CD4-positive, alpha-beta T cell treated with Interleukin-17A for 4 hours (primary cell): ENCODE measurements at places on chromosomes 13 and 19.

DNA sequence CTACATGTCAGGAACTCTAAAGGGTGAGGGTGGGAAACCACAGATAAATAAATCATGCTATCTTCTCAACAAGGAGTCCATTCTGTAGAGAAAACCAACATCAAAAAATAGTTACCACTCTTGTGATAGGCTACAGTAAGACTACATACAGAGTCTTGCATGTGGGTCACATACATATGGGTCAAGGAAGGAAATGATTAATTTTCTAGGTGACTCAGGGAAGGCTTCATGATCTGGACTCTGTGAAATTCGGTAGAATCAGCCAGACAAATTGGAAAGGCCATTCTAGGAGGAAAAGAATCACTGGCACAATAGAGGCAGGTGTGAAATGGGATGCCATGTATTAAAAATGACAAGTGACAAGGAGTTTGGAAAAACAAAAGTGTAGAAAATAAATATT is 638.9 kb downstream of the LIG4 start:
- DNase-seq = no peak

DNA sequence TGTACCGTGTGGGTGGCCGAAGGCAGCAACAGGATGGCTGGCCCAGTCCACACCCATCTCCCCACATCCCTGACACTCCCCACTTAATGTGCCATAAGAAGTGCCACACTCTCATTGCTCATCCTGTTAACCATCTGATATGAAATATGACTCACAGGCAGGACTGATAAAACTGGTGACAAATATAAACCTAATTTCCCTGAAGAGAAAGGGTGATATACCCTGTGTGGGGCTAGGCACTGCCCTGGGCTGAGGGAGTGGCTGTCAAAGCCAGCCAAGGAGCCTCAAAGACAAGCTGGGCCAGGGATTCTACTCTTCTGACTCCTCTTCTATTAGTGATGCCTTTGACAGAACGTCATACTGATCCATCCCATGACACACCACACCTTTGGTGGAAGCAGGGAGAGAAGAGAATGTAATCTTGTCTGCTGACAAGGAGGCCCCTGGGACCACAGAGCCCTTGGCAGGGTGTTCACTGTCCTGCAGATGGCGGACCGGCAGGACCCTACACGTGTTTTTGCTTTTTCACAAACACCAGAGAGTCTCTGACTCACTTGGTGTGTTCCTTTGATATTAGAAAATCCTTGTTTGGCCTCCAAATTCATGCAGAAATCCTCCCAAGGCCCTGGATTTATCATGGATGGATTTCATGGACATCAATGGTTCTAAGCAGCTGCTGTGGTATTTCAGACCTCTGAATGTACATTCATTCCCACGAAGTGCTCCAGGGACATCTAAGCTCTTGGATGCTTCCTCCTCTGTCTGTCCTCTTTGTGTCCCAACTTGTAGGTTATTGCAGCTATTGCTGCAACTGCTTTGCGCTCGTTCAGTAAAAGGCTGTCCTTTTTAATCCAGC is 98.0 kb upstream of the WASF3 start:
- no peak for DNase-seq

- DNase-seq = no peak
Observed at GRCh38 chr19:43674183-43674582, 4.2 kb upstream of the PLAUR start.

- DNase-seq = peak; percentile 83
Observed at GRCh38 chr19:40221858-40222619, 3.9 kb upstream of the TTC9B start.

GRCh38 chr13:57918913-57919312 is 287.4 kb downstream of the PCDH17 start:
- DNase-seq = no peak

GRCh38 chr13:44305917-44306370 is 67.7 kb upstream of the SERP2 start:
- DNase-seq = no peak

GRCh38 chr19:22532388-22533300 is 101.5 kb upstream of the ZNF492 start:
- no peak for DNase-seq

- no peak for DNase-seq
Observed at GRCh38 chr13:30479154-30479882, 13.6 kb upstream of the HMGB1 start.

DNA sequence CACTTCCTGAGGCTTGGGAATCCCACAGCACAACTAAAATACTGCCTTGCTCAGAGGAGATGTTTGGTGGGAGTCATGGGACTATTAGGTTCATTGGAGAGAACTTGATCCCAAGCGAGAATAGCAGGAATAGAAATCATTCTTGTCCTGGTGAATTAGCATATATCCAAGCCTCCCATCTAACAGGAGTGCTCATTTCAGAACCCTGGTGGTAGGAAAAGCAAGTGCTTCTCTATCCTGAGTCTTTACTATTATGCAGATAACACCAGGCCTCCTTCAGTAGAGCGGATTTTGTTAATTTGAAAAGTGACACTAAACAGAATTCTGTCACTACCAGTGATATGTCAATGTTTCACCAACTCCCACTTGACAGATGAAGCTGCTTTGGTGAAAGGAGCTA is 199.5 kb downstream of the ATP8A2 start:
- DNase-seq = no peak

- DNase-seq = no peak
Observed at GRCh38 chr19:50678323-50678722, 29.1 kb downstream of the C19orf81 start.

- DNase-seq = no peak
Observed at GRCh38 chr13:26864576-26864975, 104.0 kb upstream of the GPR12 start.

DNA sequence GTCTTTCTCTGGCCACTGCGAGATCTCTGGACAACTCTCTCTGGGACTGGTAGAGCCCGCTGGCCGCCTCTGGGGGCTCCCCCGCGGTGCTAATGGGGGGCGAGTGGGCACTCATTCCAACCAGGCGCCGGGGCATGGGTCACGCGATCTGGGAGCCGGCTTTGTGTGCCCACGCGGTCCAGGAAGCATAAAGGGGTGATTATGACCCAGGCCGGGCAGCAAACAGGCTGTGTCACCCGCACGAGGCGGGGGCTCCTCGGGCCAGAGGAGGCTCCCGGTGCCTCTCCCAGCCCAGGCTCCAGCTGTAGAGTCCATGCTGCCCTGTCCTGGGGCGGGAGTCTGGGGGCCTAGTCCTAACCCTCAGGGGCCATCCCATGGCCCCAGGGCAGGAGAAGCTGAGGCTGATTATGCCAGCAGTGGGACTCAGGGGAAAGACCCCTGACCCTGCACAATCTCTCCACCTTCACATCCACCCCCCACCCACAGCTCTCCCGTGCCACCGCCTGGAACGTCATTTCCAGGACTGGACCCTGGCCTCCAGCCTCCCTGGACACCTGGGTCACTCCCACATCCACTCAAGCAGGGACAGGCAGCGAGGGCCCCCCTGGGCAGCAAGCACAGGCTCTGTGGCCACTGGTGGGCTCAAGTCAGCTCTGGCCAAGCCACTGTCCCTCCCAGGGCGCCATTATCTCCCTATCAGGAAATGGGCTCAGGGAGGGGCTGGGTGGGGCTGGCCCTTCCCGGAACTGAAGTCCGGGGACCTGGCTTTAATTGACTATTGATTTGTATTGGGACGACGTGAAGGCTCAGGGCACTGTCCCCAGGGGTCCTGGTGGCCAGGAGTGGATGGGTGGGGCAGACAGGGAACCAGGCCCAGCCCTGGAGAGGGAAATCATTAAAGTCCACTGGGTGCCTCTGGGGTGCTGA is 50.0 kb downstream of the PTPRS start:
- DNase-seq = no peak

DNA sequence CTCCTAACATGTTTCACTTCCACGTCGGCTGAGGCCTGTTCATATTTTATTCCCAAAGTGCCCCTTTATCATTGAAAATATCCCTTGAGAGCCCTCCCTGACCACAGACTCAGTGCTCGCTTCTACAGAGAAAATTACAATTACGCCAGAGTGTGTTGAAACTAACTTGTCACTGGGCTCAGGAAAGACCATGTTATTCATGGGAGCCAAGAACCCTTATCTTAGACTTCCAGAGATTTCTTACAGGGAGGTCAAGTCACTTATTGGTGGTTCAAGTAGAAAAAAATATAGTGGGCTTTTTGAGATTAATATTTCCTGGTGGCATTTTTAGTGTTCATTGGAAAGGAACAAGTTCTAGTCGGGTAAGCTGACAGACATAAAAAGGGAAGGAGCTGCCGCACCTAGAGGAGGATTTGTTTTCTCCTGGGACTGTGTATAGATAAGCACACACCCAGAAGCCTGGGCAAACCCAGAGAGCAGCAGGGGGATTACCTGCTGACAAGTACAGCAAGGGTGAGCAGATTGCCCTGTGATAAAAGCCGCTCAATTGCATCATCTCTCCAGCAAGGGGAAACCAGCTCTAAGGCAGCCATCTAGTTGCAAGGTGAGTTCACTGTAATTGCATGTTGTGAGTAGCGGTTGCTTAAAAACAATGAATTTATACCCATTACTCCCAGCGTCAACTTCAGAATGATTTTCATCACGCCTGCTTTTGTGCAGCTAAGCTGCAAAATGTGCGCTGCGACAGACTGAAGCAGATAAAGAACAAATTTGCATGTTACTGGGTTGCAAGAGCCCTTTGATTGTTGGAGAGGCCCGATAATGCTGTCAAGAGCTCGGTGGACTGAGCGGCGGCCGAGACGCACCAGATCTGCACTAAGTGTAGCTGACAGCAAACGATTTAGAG is 46.2 kb downstream of the DCT start:
- DNase-seq = no peak

- no peak for DNase-seq
Observed at GRCh38 chr19:791567-792305, 5.5 kb upstream of the PTBP1 start.

GRCh38 chr19:16015805-16016173 is 60.5 kb upstream of the TPM4 start:
- DNase-seq = no peak
